ENCODE measurements at places on chromosomes 5 and 9.

- peak; percentile 40 for DNase-seq
Observed at GRCh38 chr5:36156121-36156601, 4.2 kb downstream of the SKP2 start.

DNA sequence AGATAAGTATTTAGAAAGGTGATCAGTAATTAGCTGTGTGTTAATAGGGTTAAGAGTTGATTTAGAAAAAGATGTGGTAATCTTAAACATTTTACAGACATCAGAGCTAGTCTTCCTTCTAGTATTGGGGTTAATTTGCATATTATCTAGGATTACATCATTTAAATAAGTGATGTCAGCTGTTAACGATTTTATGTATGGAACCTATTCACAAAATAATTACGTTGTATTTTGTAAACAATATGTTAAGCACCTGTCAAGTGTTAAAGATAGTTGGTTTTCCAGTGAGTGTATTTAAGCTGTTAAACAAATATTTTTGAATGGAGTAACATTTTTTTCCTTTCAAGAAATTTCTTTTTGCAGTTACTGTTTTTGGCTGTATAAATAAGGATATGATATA is 2.2 kb downstream of the DCP2 start:
- no peak for DNase-seq

- no peak for DNase-seq
Observed at GRCh38 chr5:9617739-9618504, 12.2 kb downstream of the TAS2R1 start.

- DNase-seq = no peak
Observed at GRCh38 chr5:56729488-56729887, 85.9 kb upstream of the MAP3K1 start.

DNA sequence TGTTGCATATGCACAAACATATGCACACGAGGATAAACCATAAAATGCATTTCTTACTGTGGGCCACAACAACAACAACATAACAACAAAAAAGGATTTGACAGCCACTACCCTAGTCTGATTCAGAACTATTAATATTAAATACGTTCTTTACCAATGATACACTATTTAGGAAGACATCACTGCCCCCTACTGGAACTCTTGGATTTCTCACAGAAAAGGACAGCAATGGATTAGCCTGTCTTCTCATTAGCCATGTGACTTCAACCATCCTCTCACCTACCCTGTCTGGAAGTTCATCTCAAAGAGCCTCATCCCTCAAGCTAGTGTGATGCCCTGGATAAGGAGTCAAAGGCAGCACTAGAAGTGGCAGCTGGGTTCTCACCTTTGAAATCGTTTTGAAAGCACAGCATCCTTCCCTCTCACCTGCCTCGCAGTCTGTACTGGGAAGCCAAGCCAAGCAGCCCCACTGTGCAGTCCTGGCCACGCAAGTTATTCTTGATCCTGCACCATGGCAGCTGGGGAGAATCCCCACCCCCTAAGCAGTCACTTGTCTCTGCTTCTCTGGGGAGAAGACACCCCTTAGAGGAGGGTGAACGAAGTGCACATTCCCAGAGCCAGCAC is 64.6 kb downstream of the SH3TC2 start:
- no peak for DNase-seq

DNA sequence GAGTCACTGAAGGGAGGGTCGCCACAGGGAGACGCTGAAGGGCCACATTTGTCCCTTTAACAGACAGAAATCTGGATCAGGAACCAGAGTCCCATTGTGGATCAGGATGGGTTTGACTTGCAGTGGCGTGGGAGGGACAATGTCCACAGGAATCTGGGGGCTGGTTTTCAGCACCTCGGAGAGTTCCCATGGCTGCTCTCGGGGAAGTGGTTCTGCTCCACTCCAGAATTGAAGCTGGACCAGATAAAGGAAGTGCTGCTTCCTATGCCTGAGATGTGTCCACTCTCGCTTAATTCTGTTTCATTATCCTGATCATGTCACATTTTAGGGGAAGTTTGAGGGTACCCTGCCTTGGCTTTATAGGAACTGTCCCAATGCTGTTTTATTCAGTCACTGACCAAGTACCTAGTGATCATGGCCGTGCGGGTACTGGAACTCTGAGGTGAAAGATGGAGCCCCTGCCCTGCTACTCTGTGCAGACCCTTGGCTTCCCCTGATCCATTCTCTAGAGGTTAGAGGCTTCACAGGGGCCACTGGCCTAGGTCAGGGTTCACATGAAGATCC is 28.7 kb downstream of the ENHO start:
- no peak for DNase-seq

DNA sequence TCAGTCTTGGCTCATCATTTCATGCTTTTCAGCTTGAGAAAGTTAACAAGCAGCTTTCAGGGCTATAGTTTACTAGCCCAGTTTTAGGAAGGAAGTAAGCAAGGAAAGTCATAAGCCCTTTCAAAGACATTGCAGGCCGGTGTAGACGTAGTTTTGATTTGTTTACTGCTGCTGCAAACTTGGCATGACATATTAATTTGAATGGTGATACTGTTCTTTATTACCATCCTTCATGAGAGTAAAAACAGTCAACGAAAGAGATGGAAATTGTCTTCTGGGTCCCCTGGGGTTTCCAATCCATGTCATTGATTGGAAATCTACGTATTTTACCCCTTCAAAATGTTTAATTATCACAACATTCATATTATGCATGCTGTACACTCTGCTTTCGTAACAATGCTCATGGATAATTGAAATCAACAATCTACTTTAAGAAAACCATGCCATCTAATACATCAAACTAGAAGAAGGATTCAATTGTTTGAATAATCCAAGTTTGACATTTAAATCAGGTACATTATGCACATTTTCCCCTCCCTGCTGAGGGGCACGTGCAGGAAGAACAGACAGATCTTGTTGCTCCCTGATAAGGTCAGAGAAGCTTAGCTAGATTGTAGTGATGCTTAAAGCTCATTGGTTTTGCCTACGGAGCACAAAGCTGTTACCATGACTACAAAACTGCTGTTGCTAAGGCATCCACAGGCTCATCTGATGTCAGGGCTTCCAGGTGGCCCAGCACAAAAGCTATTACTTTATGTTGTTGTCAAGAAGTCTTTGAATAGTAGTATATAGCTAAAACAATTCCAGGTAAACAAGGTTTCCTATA is 139.9 kb upstream of the PRLR start:
- DNase-seq = no peak

DNA sequence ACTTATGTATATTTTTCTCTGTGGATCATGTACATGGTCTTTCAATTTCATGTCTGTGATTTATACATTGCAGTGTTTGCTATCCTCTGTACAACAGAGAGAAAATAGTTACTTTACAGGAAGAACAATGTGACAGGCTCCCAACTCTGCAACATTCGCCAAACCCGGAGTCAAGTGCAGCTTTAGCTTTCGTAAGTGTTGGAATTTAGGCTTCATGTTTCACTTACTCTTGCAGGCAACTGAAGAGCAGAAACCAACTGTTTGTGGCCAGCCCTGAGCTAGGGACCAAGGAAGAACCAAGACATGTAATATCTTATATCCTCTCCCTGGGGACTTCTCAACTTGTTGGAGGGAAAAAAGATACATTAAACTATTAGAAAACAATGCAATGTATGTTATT is 147.9 kb downstream of the C5orf15 start:
- DNase-seq = no peak

GRCh38 chr9:134327671-134328231 is 1.5 kb downstream of the RXRA start:
- no peak for DNase-seq

DNA sequence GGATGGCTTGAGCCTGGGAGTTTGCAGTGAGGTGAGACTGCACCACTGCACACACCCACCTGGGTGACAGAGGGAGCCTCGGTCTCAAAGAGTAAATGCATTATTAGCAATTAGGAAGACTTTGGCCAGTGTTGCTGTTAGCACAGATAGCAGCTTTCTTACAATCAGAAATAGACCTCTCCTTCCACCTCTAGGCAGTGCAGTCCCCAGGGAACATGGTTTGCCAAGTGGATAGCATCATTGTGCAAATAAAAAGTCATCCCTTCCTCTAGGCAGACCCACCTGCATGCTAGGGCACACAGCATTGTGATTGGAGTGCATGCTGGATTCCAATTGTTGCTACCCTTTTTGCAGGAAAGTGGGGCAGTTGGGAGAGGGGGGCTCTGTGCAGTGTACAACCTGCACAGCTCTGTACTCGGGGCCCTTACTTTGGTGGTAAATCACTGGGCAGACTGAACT is 77.9 kb upstream of the KLF9 start:
- no peak for DNase-seq

DNA sequence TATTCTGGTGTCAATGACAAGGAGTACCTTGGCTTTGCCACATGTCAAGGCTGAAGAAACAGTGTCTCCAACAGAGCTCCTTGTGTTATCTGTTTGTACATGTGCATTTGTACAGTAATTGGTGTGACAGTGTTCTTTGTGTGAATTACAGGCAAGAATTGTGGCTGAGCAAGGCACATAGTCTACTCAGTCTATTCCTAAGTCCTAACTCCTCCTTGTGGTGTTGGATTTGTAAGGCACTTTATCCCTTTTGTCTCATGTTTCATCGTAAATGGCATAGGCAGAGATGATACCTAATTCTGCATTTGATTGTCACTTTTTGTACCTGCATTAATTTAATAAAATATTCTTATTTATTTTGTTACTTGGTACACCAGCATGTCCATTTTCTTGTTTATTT is 19.8 kb downstream of the CD274 start:
- no peak for DNase-seq

DNA sequence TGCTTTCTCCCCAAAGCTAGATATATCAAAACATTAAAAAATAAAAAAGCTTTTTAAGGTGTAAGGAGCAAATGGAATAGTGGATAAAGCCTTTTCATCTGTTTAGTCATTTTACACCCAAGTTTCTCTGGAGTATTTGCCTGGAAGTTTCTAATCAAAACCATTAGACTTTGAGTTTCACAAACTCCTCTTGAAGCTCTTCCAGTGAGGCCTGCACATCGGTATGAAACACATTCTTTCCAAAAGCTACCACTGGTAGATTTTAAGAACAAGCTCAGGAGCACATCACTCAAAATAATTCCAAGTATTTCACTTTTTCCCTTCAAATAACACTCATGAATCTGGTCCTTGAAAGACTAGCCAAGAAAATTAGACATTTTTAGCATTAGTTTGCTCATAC is 5.7 kb downstream of the TRIM52 start:
- no peak for DNase-seq

- no peak for DNase-seq
Observed at GRCh38 chr5:90944116-90944515, 385.5 kb downstream of the ADGRV1 start.

- DNase-seq = no peak
Observed at GRCh38 chr5:148574167-148574566, 80.2 kb downstream of the HTR4 start.

- no peak for DNase-seq
Observed at GRCh38 chr9:504921-505740, 290.5 kb downstream of the DOCK8 start.

GRCh38 chr9:80369641-80370040 is 797.9 kb downstream of the TLE4 start:
- peak; percentile 8 for DNase-seq

DNA sequence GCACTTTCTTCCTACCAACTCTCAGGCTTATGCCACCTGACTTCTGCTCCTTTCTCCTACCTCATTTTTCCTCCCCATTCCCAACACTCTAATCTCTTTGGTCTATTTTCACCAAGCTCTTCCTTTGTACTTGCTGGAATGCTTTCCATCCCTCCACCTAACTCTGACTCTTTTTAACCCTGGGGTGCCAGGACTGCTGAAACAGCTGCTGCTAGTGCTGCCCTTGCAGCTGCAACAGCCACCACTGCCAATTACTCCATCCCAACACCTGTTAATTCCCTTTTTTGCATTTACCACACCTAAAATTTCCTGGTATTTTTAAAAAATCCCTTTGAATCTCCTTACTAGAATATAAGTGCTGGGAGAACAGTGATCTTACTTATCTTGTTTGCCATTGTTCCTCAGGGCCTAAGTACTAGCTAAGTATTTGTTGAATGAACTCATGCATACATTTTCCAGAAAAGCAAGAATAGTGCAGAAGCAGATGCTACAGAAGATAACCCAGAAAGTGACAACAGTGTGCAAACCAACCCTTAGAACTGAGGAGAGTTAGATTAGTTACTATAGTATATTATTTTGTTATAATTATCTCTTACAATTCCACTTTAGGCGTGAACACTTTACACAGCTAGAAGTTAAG is 11.5 kb downstream of the NADK2 start:
- no peak for DNase-seq

DNA sequence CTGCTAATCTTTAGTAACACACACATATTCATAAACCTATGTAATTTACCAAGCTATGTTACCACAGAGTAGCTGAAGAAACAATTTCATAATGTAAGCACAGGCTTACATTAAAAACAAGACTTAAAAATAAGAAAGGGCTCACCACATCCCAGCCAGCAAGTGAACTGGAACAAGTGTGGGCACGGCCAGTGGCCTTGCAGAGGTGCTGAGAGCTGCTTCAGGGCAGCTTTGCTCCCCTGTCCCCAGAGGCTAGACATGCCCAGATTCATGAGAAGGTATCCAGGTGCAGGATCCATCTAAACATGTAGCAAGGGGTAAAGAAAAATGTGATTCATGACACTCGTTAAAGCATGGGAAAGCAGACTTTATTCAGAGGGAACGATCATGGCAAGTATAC is 62.0 kb upstream of the CKS2 start:
- DNase-seq = no peak

Data from fibroblast of skin of left biceps (primary cell).